ENCODE measurements at places on chromosomes 3 and 15.

GRCh38 chr3:10930666-10931040 is 61.9 kb upstream of the SLC6A1 start:
- DNase-seq = no peak

GRCh38 chr3:124885466-124886167 is 1.5 kb downstream of the ITGB5 start:
- DNase-seq = no peak

DNA sequence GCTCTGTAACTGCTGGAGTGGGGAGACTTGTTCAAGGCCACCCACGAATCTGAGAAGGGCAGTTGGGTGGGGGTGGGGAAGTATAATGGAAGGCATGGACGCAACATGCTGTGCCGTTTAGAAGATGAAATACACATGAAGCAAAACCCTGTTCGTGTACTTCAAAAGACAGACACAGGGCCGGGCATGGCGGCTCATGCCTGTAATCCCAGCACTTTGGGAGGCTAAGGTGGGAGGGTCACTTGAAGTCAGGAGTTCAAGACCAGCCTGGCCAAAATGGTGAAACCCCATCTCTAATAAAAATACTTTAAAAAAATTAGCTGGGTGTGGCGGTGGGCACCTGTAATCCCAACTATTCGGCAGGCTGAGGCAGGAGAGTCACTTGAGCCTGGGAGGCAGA is 36.9 kb upstream of the SFMBT1 start:
- no peak for DNase-seq

DNA sequence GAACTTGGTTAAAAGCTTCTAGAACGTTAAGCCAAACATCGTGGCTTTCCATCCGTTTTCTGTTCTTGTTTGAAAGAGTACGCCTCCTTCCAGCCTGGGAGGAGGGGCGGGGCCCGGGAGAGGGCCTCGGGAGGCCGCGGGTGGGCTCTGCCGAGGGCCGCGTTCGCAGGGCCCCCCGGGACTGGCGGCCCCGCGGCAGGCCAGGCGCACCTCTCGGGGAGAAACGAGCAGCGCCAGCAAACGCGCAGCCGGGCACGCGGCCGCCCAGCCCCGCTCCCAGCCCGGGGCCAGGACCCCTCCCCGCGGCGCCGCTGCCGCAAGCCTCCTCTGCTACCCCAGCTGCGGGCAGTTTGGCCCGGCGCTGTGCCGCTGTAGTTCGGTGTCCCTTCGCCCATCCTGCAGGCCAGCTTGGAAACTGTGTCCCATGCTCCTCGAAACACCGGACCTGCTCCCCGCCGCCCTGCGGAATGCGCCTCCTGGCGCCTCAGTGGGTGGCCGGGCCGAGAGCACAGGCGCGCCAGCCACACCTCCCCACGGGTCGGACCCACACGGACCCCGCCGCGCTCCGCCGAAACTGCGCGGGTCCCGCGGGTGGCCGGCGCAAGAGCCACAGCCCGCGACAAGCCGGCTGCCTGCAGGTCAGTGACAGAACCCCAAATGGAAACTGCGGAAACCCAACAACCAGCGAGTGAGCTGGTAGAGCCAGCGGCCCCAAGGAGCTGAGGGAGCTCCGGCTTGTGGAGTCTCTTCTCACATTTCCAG is 2.3 kb downstream of the OCA2 start:
- DNase-seq = no peak

DNA sequence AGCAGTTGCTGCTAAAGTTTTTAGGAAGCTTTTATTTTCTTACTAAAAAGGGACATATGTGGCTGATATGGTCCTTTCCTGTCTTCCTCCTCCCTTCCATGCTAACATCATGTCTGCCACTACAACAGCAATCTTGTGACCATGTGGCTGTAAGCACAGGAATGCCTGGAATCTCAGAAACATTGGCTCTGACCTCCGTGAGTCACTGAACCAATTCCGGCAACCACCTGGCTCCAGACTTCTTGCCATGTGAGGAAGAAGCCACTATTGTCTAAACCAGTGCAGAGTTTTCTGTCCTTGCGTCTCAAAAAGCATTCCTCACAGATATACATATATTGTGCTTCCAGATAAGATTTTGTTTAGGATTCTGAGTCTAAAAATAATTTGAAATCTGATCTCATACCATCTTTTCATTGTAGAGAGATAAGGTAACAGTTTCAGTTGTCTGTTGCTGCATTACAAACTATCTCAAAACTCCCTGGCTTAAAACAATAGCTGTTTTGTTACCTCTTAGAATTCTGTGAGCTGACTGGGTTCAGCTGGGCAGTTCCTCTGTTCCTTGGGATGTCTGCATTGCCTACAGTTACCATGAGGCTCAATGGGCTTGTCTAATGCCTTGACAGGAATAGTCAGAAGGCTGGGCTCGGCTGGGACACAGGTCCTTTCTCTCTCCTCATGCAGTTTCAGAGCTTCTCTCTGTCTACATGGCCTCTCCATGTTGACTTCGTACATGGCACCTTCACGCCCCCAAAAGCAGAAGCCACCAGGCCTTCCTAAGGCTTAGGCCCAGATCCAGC is 77.3 kb upstream of the MAGI1 start:
- DNase-seq = no peak

GRCh38 chr3:154904328-154904727 is 175.8 kb upstream of the MME start:
- DNase-seq = no peak

Measured in activated CD4-positive, CD25-positive, alpha-beta regulatory T cell (primary cell).